ENCODE measurements at places on chromosomes 3 and 15.

GRCh38 chr3:180870008-180870699 lies 42.3 kb upstream of the FXR1 start:
- DNase-seq, result no peak

DNA sequence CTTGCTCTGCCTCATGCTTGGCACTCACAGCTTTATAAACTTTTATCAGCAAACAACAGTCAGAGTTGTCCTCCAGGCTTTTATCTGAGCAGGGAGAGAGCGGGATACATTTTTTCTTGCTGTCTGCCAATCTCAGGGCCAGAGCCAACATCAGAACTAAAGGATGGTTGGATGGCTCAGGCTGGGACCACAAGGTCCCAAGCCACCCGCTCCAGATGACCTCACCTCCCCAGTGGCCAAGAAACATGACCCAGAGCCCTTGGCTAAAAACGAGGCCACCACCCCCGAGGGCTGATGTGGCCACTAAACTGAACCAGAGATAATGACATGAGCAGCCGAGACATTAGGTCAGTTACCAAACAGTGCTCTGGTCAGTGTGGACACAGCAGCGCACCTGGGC lies 18.8 kb upstream of the SPATA12 start:
- no peak for DNase-seq

- no peak for DNase-seq
These were observed 733.7 kb upstream of the CFAP20DC start for GRCh38 chr3:59783468-59783988.

GRCh38 chr3:100184948-100185570 lies 70.8 kb upstream of the FILIP1L start:
- no peak for DNase-seq

GRCh38 chr15:31511707-31512310 lies 185.2 kb downstream of the KLF13 start:
- DNase-seq, result peak; percentile 46

DNA sequence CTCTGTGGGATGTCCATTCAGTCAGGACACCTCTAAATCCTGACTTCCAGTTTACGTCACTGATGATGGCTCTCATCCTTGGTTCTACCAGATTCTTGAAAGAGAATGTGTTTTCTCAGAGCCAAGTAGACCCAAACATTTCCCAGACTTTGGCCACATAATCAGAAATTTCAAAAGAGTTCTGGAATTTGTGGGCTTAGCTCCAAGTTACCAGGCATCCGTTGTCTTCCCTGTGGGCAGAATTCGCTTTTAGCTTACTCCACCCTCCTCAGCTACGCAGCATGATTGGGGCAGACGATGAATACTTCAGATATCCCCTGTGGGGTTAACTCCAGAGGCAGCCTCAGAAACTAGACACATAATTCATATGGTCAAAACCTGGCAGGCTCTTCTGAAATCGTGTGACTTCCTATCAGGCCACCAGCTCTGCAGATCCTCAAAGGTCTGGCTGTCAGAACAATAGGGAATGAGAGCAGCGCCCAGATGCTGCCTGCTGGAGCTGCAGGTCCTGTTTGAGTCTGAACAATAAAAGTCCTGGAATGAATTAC lies 30.6 kb downstream of the CRTC3 start:
- no peak for DNase-seq

DNA sequence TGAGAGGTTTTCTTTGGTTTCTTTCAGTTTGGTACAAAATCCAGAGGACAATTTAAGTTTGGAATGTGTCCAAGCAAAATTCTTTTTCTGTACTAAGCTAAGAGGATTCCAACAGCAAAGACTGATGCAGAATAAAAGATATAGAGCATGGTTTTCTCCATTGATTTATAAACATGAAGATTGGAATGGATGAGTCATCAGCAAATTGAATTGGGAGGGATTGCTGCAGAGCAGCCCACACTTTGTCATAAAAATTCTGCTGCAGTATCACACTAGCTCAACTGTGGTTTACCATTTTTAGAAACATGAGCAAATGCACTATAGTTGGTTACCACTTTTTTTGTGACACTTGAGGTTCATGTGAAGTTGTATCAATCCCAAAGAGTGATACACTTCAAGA lies 16.1 kb upstream of the LARP6 start:
- DNase-seq, result no peak
